ENCODE measurements at places on chromosomes 16 and 17. TPM values are rescaled to one million over a fixed set of nuclear protein-coding genes. Genes with fewer than 3 reads are reported as not detected.

- H3K4me1 ChIP-seq: no peaks in the 10 kb centered on the region
- peak overlapping the region; percentile 38 for H3K27ac ChIP-seq
- peak overlapping the region; percentile 90 for H3K4me3 ChIP-seq
- H3K27me3 ChIP-seq: no peaks in the 10 kb centered on the region
These were observed 792 bp downstream of the TMEM231 start for GRCh38 chr16:75555213-75555706.

DNA sequence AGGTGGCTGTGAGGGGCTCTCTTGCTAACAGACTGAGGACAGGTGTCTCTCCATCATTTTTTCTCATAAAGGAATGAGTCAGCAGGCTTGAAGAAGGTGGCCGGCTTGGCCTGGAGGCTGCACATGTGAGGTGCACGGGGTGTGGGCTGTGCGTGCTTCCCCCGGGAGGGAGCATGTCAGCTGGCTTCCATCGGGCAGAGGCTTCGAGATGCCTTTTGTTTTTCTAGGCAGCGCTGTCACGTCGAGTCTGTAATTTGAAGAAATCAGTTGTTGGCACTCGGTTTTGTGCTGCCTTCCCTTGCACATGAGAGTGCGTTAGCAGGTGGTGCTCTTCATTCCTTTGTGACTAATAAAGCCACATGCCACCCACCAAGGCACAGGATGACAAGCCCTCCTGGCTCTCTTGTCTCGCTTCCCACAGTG lies 89.7 kb downstream of the NPIPB11 start:
- H3K4me3 ChIP-seq: no peak overlapping the region
- H3K27me3 ChIP-seq: no peaks in the 10 kb centered on the region
- no peak overlapping the region for H3K27ac ChIP-seq
- H3K4me1 ChIP-seq: no peaks in the 10 kb centered on the region
- no peaks in the 10 kb centered on the region for H3K36me3 ChIP-seq

- H3K27me3 ChIP-seq: no peaks in the 10 kb centered on the region
- H3K27ac ChIP-seq: peak overlapping the region; percentile 98
- peak; percentile 93 for DNase-seq
- H3K4me3 ChIP-seq: peak overlapping the region; percentile 54
- H3K4me1 ChIP-seq: peaks cover 24% of the 10 kb centered on the region
- peaks cover 11% of the 10 kb centered on the region for H3K36me3 ChIP-seq
These were observed 653 bp downstream of the SRRM2 start for GRCh38 chr16:2752850-2753732.

DNA sequence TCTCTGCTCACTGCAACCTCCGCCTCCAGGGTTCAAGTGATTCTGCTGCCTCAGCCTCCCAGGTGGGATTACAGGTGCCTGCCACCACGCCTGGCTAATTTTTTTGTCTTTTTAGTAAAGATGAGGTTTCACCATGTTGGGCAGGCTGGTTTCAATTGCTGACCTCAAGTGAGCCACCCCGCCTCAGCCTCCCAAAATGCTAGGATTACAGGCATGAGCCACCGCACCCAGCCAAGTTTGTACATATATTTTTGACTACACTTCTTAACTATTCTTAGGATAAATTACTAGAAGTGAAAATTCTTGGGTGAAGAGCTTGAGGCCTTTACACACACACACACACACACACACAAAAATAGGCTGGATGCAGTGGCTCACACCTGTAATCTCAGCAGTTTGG lies 1.4 kb upstream of the ITGAM start:
- H3K27ac ChIP-seq: no peak overlapping the region
- H3K27me3 ChIP-seq: no peaks in the 10 kb centered on the region
- no peak overlapping the region for H3K4me3 ChIP-seq
- no peak for DNase-seq
- no peaks in the 10 kb centered on the region for H3K36me3 ChIP-seq

GRCh38 chr17:64519601-64520000 lies 12.8 kb downstream of the CEP95 start:
- no peak overlapping the region for H3K4me3 ChIP-seq
- peaks cover 5% of the 10 kb centered on the region for H3K36me3 ChIP-seq
- H3K4me1 ChIP-seq: no peaks in the 10 kb centered on the region
- no peak for DNase-seq

DNA sequence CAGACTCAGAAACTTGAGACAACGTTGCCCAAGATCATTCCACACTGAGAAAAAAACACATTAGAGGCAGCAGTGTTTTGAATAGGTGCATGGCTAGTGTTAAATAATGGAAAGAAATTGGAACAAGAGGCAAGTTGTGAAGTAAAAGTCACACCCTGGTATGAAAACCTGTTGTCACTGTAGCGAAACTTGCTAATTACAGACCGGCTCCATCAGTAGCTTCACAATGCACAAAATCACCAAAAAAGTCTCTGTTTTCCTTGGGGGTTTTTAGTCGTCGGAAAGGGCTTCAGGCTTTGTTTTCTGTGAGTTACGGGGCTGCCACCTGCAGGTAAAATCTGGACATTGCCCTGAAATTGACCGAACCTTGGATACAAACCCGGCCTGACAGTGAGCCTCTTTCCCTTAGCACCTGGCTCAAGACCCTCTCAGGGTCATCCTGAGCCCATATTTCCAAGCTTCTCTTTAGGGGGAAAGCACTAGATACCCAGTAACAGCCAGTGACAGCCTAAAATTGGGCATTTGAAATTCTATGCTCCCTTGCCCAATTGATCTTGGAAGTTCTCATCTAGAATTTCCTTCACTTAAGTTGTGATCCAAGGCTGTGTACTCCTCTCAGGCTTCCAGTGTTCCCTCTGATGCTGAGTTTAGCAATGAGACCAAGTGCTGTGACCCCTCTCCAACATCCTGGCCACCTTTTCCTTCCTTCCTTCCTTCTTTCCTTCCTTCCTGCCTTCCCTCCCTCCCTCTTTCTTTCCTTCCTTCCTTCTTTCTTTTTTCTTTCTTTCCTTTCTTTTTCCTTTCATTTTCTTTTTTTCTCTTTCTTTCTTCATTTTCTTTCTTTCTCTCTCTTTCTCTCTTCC lies 7.2 kb upstream of the GRB2 start:
- H3K27ac ChIP-seq: no peak overlapping the region
- no peaks in the 10 kb centered on the region for H3K27me3 ChIP-seq
- no peaks in the 10 kb centered on the region for H3K36me3 ChIP-seq
- no peak for DNase-seq
- H3K4me1 ChIP-seq: no peaks in the 10 kb centered on the region
- peak overlapping the region; percentile 13 for H3K4me3 ChIP-seq

GRCh38 chr17:36931096-36931696 lies 6.1 kb upstream of the LHX1 start:
- no peak for DNase-seq
- H3K27ac ChIP-seq: no peak overlapping the region
- H3K36me3 ChIP-seq: no peaks in the 10 kb centered on the region
- no peaks in the 10 kb centered on the region for H3K27me3 ChIP-seq
- no peak overlapping the region for H3K4me3 ChIP-seq
- peaks cover 37% of the 10 kb centered on the region for H3K4me1 ChIP-seq

DNA sequence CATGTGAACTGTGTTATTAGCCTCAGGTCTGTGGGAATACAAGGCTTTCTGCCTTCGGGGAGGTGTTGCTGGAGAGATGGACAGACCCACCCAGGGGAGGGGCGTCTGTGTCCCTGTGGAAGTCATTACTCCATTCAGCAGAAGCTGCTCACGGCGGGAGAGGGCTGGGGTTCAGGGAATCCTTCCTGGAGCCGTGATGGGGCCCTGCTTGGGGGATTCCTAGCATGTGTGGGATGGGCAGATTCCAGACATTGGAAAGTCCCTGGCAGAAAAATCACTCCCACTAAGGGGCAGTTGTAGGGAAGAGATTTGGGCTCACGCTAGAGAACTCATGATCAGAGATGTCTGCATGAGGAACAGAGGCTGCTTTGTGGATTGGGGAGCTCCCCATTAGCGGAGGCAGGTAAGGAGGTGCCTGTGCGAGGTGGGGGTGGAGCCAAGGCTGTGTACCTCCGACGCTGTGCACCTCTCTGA lies 56.3 kb upstream of the IL34 start:
- no peak overlapping the region for H3K4me3 ChIP-seq
- no peaks in the 10 kb centered on the region for H3K27me3 ChIP-seq
- H3K27ac ChIP-seq: peak overlapping the region; percentile 70
- no peaks in the 10 kb centered on the region for H3K4me1 ChIP-seq
- DNase-seq: no peak

GRCh38 chr17:44955674-44956425 lies 8.3 kb upstream of the KIF18B start:
- no peaks in the 10 kb centered on the region for H3K36me3 ChIP-seq
- no peak overlapping the region for H3K27ac ChIP-seq
- H3K4me1 ChIP-seq: no peaks in the 10 kb centered on the region
- H3K4me3 ChIP-seq: no peak overlapping the region
- no peak for DNase-seq
- H3K27me3 ChIP-seq: no peaks in the 10 kb centered on the region

- H3K36me3 ChIP-seq: no peaks in the 10 kb centered on the region
- peaks cover 11% of the 10 kb centered on the region for H3K4me1 ChIP-seq
- no peak overlapping the region for H3K4me3 ChIP-seq
- no peak overlapping the region for H3K27ac ChIP-seq
- H3K27me3 ChIP-seq: no peaks in the 10 kb centered on the region
These were observed 313.0 kb downstream of the SOX9 start for GRCh38 chr17:72433797-72434196.

DNA sequence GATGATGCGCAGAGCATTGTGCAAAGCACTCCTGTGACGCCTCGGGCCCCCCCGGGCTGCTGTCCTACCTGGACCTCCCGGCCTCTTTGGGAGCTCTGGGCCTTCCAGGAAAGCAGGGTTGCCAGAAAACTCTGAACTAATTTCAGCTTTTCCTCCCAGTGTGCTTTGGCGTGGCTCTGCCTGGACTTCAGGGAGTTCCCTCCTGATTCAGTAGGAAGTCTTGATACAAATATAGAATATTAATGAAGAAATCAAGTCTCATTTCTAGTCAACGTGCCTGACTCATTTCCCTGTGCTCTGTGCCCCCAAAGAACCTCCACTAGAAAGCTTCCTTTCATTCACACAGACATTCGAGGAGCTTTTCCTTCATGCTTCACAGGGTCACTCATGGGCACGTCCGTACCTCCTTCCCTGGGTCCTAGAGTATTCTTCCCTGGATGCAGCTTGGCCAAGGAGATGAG lies 84.0 kb upstream of the NOL11 start:
- DNase-seq: no peak
- no peak overlapping the region for H3K27ac ChIP-seq
- no peaks in the 10 kb centered on the region for H3K36me3 ChIP-seq
- no peaks in the 10 kb centered on the region for H3K27me3 ChIP-seq
- H3K4me1 ChIP-seq: peaks cover 19% of the 10 kb centered on the region

DNA sequence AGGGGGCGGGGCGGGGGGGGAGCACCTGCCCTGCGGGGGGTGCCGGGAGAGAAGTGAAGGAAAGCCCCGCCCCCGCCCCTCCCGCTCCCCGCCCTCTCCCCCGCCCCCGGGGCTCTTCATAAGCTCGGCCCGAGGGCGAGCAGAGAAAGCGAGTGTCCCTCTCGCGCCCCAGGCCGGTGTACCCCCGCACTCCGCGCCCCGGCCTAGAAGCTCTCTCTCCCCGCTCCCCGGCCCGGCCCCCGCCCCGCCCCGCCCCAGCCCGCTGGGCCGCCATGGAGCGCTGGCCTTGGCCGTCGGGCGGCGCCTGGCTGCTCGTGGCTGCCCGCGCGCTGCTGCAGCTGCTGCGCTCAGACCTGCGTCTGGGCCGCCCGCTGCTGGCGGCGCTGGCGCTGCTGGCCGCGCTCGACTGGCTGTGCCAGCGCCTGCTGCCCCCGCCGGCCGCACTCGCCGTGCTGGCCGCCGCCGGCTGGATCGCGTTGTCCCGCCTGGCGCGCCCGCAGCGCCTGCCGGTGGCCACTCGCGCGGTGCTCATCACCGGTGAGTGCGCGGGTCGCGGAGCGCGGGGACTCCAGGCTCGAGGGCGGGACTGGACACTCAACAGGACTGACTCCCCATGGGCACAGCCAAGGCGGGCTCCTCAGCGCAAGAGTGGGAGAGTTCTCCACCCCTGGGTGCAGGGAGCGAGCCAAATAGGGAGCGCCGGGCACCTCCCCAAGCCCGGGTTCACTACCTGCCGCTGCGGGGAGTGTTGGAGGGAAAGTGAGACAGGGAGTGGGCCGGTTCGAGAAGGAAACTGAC lies at the start of gene HSD11B2:
TSS of gene HSD11B2 (plus strand) at position 145 of the 798 bp plus-strand sequence. CDS start at position 273, 128 bp downstream.
- no peaks in the 10 kb centered on the region for H3K36me3 ChIP-seq
- H3K4me1 ChIP-seq: peaks cover 12% of the 10 kb centered on the region
- H3K27me3 ChIP-seq: no peaks in the 10 kb centered on the region
- H3K4me3 ChIP-seq: peak within 1 kb of the TSS; percentile 30

DNA sequence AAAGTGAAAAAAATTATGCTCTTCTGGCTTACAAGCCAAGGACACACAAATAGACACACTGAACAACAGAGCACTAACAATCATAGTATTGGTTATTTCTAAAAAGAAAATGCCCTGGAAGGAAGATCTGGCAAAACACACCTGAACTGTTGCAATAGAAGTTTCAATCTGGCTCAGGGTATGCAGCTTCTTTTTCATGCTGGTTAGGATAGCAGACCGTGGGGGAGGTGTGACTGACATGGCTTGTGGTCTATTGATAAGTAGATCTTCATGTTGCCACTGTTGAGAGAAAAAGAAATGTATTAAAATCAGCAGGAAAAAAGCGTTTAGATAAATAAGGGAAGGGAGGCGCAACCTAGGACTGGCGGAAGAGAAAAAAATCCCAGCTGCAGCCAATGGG lies 26.5 kb upstream of the ARL6IP1 start:
- no peak overlapping the region for H3K27ac ChIP-seq
- H3K36me3 ChIP-seq: peaks cover 9% of the 10 kb centered on the region
- no peaks in the 10 kb centered on the region for H3K4me1 ChIP-seq
- no peaks in the 10 kb centered on the region for H3K27me3 ChIP-seq
- no peak for DNase-seq

GRCh38 chr16:85911251-85911930 lies 12.4 kb downstream of the IRF8 start:
- H3K27ac ChIP-seq: no peak overlapping the region
- no peak for DNase-seq
- H3K36me3 ChIP-seq: no peaks in the 10 kb centered on the region

GRCh38 chr17:82776454-82776853 lies 24.6 kb downstream of the TBCD start:
- no peaks in the 10 kb centered on the region for H3K4me1 ChIP-seq
- H3K27me3 ChIP-seq: no peaks in the 10 kb centered on the region
- DNase-seq: no peak
- H3K36me3 ChIP-seq: no peaks in the 10 kb centered on the region
- no peak overlapping the region for H3K27ac ChIP-seq

GRCh38 chr16:1076801-1077576 lies 4.4 kb downstream of the SSTR5 start:
- no peaks in the 10 kb centered on the region for H3K27me3 ChIP-seq
- no peak overlapping the region for H3K27ac ChIP-seq
- H3K4me1 ChIP-seq: peaks cover 8% of the 10 kb centered on the region
- H3K36me3 ChIP-seq: no peaks in the 10 kb centered on the region

MFAP4 gene
- total RNA-seq: 18.0 TPM

WWP2 gene
- total RNA-seq: 33.9 TPM

KRT31 gene
- not detected for total RNA-seq

CTDNEP1 gene
- 55.4 TPM for total RNA-seq

CDR2L gene
- total RNA-seq: 3.6 TPM

CLDN9 gene
- 1.9 TPM for total RNA-seq

CACNG1 gene
- not detected for total RNA-seq

Data from pancreas (tissue), 10 donors.